ENCODE measurements at places on chromosomes 5 and 9.

DNA sequence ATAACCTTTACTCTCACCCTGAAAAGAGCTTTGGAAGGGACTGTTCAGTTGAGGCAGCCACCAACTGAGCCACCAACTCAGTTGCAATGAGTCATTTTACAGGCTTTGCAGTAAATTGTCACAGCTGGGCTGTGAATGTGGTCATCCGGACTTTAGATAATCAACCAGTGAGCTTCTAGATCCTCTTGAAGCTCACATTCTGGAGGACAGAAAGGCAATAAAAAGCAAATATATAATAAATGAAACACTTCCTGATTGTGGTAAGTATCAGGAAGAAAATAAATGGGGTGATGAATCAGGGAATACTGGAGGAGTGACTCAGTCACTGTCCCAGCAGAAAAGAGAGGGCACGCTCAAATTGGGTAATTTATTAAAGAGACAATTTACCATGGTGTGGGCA lies 13.2 kb upstream of the C5orf58 start:
- DNase-seq = no peak

DNA sequence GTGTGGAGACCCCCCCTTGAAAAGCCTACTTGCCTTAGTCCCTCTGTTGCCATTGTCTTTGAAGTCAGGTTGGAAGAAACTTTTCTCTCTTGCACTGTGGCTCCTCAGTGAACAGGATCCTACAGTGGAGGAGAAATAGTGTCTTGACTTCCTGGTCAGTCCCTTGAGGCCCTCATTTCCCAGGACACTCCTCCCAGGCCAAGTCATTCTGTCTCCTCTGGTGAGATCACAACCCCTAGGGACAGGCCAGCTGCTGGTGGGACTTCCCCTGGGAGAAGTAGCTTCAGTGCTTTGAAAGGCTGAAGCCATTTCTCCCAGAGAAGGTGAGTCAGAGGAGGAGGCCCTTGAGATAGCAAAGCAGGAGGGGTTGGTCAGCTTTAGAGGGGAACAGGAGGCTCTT lies 10.1 kb upstream of the GRIA1 start:
- DNase-seq = no peak

GRCh38 chr5:151886546-151887275 lies 37.9 kb downstream of the GLRA1 start:
- DNase-seq = no peak

GRCh38 chr9:108182950-108183381 lies 672.8 kb downstream of the ACTL7B start:
- no peak for DNase-seq

DNA sequence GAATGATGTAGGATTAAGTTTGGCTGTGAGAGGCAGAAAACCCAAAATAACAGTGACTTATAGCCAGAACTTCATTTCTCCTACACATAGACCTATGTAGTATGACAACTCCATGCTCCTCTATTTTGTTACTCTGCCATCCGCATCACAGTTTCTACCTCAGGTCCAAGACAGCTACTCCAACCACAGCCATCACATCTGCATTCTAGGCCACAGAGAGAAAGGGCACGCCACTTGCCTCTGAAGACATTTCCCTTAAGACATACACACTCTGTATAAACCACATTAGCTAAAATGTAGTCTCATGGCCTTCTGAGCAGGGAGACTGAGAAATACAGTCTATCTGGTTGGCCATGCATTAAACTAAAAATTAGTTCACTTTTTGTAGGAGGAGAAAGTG lies 10.0 kb downstream of the SPINK4 start:
- DNase-seq = no peak

DNA sequence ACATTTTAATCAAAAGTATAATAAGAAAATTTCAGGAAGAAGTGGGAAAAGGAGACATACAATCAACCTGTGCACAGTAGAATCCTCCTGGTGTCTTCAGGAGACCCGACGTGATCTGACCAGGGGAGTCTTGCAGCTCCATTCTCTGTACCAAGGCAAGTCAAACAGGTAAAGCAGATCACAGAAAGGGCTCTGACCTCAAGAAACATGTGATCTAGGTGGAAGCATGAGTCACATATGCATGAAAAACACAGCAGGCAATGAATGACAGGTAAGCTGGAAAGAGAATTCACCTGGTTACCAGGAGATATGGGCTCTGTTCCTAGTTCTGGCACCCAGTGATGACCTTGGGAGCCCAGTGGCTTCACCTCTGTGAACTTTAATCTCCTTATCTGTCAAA lies 19.4 kb upstream of the FABP6 start:
- DNase-seq = no peak

DNA sequence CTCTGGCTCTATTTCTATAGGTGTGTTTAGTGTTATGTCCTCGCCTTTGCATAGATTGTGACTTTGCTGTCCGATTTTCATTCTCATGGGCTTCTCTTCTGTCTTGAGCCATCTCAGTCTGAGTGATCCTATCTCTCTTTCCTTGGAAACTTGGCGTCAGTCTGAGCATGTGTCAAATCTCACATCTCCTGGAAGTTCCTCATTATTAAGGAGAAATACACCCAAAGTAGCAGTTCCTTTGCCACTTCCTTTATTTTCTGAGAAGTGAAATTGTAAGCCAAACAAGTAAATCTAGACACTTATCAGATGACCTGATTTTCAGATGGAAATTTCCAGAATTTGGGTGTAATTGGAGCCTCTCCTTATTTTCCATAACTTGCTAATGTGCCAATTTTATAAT lies 126.9 kb upstream of the ANKH start:
- no peak for DNase-seq

DNA sequence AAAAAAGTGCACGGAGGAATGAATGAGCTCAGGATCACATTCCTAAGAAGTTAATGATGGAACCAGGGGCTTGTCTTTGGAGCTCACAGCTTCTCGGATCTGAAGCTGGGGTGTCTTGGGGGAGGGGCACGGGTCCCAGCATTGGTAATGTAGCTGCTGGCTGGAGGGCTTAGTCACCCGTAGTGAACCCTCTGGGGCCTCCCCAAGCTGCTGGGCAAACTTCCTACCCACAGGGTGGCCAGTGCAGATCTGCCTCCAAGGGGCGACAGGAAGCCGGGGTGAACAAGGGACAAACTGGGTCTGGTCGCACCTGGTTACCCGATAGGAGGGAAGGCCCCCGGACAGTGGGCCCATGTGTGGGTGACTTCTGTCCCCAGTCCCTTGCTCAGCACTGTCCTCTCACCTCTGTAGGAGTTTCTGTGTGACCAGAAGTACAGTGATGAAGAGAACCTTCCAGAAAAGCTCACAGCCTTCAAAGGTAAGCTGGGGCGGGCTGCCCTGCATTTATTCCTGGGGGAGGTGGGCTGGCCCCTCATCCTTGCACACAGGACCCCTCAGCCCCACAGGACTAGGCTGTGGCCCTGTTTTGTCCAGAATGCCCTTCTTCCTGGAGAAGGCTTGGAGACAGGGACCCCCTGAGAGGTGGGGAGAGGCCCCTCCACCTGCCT lies 14.1 kb upstream of the NUP214 start:
- no peak for DNase-seq

DNA sequence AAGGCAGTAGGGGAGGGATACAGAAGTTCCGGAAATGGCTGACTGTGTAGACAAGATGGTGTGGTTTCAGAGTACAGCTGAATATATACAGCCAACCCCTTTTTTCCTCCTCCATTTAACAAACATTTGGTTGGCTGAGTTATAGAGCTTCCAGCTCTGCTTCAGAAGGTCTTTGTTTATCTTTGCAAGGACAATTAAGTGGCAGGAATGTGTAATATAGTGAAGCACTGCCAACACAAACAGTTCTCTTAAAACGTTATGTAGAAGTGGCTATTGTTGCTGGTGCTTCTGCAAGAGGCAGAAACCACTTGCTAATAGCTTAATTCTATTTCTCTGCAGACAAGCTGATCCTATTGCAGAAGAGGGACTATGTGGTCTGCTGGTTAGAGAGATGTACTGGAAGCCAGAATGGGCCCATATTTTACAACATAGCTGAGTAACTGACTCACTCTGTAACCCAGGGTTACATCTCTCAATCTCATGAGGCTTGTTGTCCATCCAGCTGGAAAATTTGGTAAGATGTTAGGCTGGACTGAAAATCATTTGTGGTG lies 62.7 kb upstream of the OSMR start:
- no peak for DNase-seq

DNA sequence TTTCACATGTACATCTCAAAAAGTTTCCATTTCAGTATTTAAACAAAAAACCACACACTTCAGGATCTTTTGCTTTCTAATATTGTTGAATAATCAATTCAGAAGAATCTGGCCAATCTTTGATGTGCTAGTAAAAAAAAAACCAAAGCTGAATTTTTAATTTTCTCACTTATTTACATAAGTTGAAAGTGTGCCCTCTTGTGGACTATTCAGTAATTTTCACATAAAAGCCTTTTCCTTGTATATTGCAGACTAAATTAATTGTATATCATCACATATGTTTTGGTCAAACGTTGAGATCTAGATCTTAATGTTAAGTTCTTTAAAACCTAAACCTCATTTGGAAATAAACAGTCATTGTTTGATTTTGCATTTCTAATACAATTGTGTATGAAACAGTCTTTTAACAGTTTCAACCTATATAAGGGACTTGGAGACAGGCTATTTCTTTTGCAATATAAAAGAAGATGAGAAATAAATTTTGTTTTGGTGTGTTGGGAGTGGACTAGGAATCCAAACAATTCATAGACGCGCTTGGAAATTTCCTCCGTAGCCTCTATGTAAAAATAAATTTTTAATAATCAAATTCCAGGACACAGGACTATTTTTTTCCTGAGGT lies 68.1 kb downstream of the NIPBL start:
- no peak for DNase-seq

- peak; percentile 24 for DNase-seq
These were observed 2.0 kb upstream of the CCL27 start for GRCh38 chr9:34664281-34665066.

DNA sequence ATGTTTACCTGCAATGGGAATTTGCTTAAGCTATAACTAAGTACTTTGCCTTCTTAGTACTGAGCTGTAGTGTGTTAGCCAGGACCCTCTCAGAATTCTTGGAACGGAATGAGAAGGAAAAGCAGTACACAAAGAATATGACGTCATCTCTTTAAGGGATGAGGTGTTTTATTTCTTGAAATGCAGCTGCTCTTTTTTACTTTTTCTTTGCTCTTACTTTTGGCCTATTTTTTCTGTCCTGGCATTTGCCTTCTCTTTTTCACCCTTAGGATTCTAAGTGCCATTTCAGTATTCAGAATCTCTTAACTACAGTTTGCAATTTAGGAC lies 10.1 kb downstream of the KIF2A start:
- no peak for DNase-seq

GRCh38 chr9:132994410-132995120 lies 16.1 kb downstream of the GFI1B start:
- DNase-seq = no peak

GRCh38 chr5:168836603-168837231 lies 257.5 kb upstream of the PANK3 start:
- no peak for DNase-seq

- no peak for DNase-seq
These were observed 55.2 kb upstream of the OLFM1 start for GRCh38 chr9:135032041-135032835.

DNA sequence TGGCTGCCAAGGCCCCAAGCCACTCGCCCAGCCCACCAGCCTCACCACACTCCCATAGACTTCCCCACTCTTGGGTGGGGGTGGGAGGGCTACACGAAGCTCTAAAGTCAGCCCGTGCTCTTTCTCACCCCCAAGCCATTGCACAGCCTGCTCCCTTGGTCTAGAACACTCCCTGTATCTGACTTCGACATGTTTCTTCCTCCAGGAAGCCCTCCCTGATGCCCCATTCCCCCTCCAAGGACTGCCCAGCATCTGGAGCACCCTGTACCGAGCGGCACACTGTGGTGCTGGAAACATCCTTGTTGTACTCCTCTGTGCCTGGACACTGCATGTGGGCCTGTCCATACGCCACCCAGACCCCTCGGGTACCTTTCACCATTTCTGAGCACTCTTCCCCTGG lies 49.4 kb upstream of the KCNMB1 start:
- DNase-seq = no peak

DNA sequence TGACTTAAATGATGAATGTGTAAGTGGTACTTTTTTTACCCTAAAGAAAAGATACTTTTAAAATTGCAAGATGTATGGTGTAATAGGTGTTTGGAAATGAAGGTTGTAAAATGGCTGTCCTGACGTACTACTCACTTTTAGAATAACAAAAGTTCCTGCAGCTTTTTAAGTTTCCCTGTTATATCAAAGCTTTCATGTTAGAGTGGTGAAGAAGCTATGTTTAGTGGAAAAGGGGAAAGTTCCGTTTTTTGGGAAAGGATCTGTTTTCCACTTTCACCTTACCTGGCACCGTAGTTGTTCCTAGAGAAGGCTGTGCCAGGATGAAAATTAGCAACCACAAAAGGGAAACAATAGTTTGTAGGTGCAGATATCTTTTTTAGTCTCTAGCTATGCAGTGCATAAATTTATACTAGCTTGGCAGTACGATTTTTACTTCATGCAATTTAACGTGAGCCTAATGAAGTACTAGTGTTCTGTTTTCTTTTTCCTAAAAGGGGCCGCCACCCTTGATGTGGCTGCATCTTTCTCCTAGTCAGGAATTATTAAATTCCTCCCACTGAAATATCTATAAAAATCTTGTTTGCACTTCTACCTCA lies 1.3 kb downstream of the TNPO1 start:
- no peak for DNase-seq

- DNase-seq = no peak
These were observed 453 bp downstream of the PTRH1 start for GRCh38 chr9:127714951-127715469.

DNA sequence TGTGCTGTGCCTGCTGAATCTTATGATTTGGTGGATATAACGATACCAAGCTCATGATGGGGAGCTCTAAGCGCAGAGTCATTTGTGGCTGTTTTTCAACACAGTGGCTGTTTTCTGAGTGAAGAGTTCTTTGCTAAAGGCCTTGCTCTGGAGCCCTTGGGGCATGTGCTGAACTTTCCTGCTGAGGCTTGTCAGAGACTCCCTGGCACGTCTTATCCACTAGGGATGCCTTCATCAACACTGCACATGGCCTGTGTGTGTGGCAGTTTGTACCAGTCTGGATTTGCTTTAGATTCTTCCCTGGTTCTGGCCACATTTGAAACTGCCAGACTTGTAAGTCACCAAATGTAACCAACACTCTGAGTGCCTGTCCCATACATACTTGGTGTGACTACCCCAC lies 188.2 kb downstream of the DMRT2 start:
- no peak for DNase-seq

DNA sequence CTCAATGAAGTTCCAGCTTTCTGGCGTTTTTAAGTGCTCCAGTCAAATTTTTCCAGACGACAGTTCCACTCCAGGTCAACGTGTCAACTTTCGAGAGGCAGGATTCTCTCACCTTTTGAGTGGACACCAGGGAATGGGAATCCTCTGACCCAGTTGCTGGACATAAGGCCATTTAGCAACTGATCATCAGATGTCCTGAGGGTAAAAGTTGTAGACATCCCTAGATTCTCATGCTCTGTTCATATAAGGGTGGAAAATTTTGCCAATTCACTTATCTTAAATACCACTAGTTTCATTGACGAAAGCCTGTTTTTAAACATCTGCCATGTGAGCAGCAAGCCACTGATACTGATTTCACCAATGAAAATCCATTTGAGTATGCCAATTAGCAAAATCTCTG lies 275.5 kb downstream of the MAST4 start:
- no peak for DNase-seq

Data from stimulated activated CD8-positive, alpha-beta memory T cell treated with anti-CD3 and anti-CD28 coated beads, Interleukin-7, amount 100 ng/mL, for 1 hour (primary cell).